Activated naive CD8-positive, alpha-beta T cell treated with anti-CD3 and anti-CD28 coated beads, Interleukin-2, amount 10 ng/mL, durations not matched to agents 7 days and 5 days (primary cell): ENCODE measurements at places on chromosomes 13 and 19. TPM values are rescaled to one million over a fixed set of nuclear protein-coding genes. Genes with fewer than 3 reads are reported as not detected.

Gene ZNF571
- 5.5 TPM for total RNA-seq

Gene ADGRE1
- 0.83 TPM for total RNA-seq

Gene FCAR
- not detected for total RNA-seq

Gene POSTN
- total RNA-seq = not detected

Gene PPM1N
- 6.1 TPM for total RNA-seq

Gene IZUMO2
- not detected for total RNA-seq

Gene ZNF808
- total RNA-seq = 53.5 TPM

Gene MIER2
- total RNA-seq = 24.9 TPM

Gene MED29
- total RNA-seq = 40.7 TPM

DNA sequence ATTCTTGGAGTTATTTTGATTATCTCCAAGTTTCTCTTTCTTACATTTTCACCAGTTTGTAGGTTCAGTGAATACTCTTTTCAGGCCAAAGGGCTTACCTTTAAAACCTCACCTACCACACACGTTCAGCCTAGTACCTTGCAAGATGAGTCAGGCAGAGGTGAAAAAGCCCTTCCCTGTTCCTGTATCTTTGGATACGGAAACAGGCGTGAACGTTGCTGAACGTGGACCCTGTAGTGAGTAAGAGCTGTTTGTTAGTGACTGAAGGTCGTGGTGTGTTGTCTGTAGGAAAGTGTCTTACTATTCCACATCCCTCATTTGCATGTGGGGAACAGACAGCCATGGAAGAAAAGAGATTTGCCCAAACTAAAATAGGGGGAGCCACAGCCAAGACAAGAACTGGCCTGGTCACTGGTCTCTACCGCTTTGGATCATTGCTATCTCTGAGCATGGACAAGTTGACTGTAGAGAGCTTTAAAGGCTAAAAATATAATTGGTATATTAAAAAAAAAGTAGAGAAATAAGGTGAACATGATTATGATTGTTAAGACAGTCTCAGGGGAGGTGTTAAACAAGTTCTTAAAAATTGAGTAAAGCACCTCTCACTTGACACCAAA lies 3.5 kb downstream of the CEBPG start:
- peaks cover 17% of the 10 kb centered on the region for H3K36me3 ChIP-seq
- H3K27me3 ChIP-seq = peaks cover 2% of the 10 kb centered on the region
- H3K4me1 ChIP-seq = peaks cover 32% of the 10 kb centered on the region
- no peak for DNase-seq
- H3K4me3 ChIP-seq = no peak overlapping the region
- H3K27ac ChIP-seq = no peak overlapping the region

- peaks cover 15% of the 10 kb centered on the region for H3K4me1 ChIP-seq
- H3K36me3 ChIP-seq = peaks cover 1% of the 10 kb centered on the region
- peaks cover 7% of the 10 kb centered on the region for H3K27me3 ChIP-seq
- no peak overlapping the region for H3K4me3 ChIP-seq
These were observed 2.5 kb downstream of the HSD11B1L start for GRCh38 chr19:5683177-5683886.

DNA sequence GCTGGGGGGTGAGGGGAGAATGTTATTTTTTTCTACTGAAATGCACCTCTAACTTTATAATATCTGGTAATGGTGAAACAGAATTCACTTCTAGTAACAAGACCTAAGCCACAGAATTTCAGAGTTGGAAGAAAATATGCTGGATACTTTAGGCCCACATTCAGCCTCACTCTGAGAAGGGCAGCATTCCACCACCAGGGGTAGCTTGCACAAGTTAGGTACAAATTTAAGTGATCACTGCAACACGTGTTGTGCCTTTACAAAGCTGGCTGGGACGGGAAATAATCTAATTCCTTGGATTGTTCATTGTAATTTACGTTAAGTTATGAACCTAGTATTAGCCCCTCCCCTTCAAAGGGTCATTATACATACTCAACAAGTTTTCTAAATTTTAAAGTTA lies 192.3 kb downstream of the RGCC start:
- DNase-seq = no peak
- no peak overlapping the region for H3K4me3 ChIP-seq
- no peaks in the 10 kb centered on the region for H3K36me3 ChIP-seq
- H3K27ac ChIP-seq = no peak overlapping the region

GRCh38 chr13:44388427-44389059 lies 14.9 kb downstream of the SERP2 start:
- peaks cover 3% of the 10 kb centered on the region for H3K27me3 ChIP-seq
- H3K36me3 ChIP-seq = no peaks in the 10 kb centered on the region
- no peak overlapping the region for H3K4me3 ChIP-seq
- H3K4me1 ChIP-seq = peaks cover 2% of the 10 kb centered on the region

GRCh38 chr13:38670627-38671026 lies 16.2 kb upstream of the FREM2 start:
- no peak overlapping the region for H3K27ac ChIP-seq
- no peaks in the 10 kb centered on the region for H3K36me3 ChIP-seq
- H3K4me1 ChIP-seq = no peaks in the 10 kb centered on the region
- H3K27me3 ChIP-seq = no peaks in the 10 kb centered on the region
- no peak overlapping the region for H3K4me3 ChIP-seq
- no peak for DNase-seq

DNA sequence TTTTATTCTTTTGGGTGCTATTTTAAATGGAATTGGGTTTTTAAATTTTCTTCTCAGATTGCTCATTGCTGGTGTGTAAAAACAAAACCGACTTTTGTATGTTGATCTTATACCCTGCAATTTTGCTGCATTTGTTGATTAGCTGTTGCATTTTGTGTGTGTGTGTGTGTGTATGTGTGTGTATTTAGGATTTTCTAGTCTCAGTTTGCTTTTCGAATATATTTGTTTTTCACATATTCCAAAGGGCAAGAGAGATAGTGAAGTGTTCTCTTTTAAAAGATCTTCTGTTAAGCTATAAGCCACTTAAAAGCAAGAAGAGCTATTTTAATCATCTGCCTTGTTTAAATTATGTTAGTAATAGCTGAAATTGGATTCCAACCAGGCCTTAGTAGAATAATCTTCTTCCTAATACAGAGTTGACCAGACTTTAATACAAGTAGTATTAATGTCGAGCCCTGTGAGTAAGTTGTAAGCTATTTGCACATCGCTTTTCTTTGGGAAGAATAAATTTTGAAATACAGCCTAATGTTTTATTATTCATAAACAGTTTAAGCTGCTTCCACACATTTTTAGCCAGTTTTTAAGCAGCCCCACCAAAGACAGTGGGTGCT lies 57.4 kb downstream of the TM9SF2 start:
- H3K36me3 ChIP-seq = peaks cover 41% of the 10 kb centered on the region
- H3K4me1 ChIP-seq = no peaks in the 10 kb centered on the region
- no peak overlapping the region for H3K27ac ChIP-seq
- no peaks in the 10 kb centered on the region for H3K27me3 ChIP-seq

DNA sequence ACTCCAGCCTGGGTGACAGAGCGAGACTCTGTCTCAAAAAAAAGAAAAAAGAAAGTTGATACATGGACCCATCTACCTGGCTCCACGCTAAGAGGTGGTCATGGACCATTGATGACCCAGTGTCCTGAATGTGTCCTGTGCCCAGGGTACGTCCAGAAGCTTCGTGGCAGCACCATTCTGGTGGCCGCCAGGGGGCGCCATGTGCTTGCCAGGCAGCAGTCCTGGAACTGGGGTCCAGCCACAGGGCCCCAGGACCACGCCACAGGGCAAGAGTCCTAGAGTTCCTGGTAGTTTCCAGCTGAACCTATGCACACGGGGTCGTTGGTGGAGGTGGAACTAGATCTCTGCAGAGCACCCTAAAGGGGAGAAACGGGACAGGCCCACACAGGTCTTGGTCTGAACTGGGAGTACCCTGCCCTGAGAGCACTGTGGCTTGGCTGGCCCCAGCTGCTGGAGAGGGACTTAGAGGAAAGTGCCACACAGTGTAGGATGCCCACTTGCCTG lies 19.9 kb upstream of the FBXO27 start:
- no peak overlapping the region for H3K27ac ChIP-seq
- peak; percentile 80 for DNase-seq
- no peaks in the 10 kb centered on the region for H3K27me3 ChIP-seq
- no peaks in the 10 kb centered on the region for H3K36me3 ChIP-seq
- no peaks in the 10 kb centered on the region for H3K4me1 ChIP-seq

- no peaks in the 10 kb centered on the region for H3K4me1 ChIP-seq
- no peak overlapping the region for H3K27ac ChIP-seq
- peaks cover 3% of the 10 kb centered on the region for H3K27me3 ChIP-seq
- DNase-seq = peak; percentile 19
- no peak overlapping the region for H3K4me3 ChIP-seq
These were observed 41.0 kb upstream of the GRTP1 start for GRCh38 chr13:113404723-113405471.

DNA sequence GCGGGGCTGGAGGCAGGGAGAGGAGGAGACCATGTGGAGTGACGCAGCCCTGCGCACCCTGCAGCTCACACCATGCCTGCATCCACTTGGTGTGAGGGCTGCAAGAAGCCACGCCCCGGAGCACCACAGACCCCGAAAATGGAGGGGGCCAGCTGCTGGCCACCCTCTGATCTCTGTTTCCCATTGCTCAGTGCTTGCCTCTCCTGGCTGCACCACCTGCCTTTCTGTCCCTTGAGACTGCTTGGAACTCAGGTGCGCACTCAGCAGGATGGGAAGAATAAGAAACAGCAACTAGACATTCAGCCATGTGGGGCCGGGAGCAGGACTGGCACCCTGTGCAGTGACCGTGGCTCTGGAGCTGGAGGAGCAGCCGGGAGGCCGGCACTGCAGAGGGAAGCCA lies 64.0 kb downstream of the ANKRD10 start:
- no peaks in the 10 kb centered on the region for H3K36me3 ChIP-seq
- no peaks in the 10 kb centered on the region for H3K4me1 ChIP-seq
- H3K27me3 ChIP-seq = peaks cover 30% of the 10 kb centered on the region
- H3K27ac ChIP-seq = no peak overlapping the region

GRCh38 chr13:113863524-113864272 lies at the start of gene GAS6:
Gene GAS6 (minus strand): TSS chr13:113864076. CDS start chr13:113863920, 156 bp downstream.
- H3K27me3 ChIP-seq = peaks cover 56% of the 10 kb centered on the region
- peak; percentile 48 for DNase-seq
- H3K4me1 ChIP-seq = peaks cover 4% of the 10 kb centered on the region
- no peak within 1 kb of the TSS for H3K27ac ChIP-seq

- H3K4me1 ChIP-seq = peaks cover 20% of the 10 kb centered on the region
- DNase-seq = no peak
- no peak overlapping the region for H3K4me3 ChIP-seq
- H3K36me3 ChIP-seq = no peaks in the 10 kb centered on the region
- no peak overlapping the region for H3K27ac ChIP-seq
- H3K27me3 ChIP-seq = peaks cover 3% of the 10 kb centered on the region
These were observed 1.1 kb upstream of the SMIM24 start for GRCh38 chr19:3481241-3482090.

DNA sequence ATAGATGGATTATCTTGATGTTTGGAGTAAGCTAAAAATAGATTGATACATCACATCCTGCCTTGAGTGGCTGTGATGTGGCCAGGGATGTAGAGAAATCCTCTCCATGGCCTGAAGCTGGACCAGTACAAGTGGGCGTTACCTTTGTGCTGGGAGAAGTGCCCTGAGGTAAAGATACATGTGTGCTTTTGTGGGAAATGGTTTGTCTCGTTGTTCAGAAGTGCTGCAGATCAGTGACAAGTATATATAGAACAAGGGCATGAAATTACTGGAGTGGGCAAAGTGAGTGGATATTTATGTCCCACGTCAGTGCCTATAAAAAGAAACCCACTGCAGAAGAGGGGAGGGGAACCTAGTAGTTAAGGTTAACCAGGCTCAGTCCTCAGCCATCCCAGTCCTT lies 12.2 kb upstream of the ZNF304 start:
- H3K27ac ChIP-seq = no peak overlapping the region
- H3K4me3 ChIP-seq = no peak overlapping the region
- no peak for DNase-seq
- no peaks in the 10 kb centered on the region for H3K27me3 ChIP-seq
- H3K4me1 ChIP-seq = no peaks in the 10 kb centered on the region

GRCh38 chr19:49592486-49593232 lies 1.7 kb downstream of the PRR12 start:
- H3K36me3 ChIP-seq = peaks cover 10% of the 10 kb centered on the region
- peaks cover 30% of the 10 kb centered on the region for H3K4me1 ChIP-seq
- H3K4me3 ChIP-seq = peak overlapping the region; percentile 91

- H3K4me1 ChIP-seq = no peaks in the 10 kb centered on the region
- H3K27me3 ChIP-seq = peaks cover 14% of the 10 kb centered on the region
- H3K4me3 ChIP-seq = no peak overlapping the region
These were observed 9.1 kb upstream of the ZNF536 start for GRCh38 chr19:30363073-30363472.

DNA sequence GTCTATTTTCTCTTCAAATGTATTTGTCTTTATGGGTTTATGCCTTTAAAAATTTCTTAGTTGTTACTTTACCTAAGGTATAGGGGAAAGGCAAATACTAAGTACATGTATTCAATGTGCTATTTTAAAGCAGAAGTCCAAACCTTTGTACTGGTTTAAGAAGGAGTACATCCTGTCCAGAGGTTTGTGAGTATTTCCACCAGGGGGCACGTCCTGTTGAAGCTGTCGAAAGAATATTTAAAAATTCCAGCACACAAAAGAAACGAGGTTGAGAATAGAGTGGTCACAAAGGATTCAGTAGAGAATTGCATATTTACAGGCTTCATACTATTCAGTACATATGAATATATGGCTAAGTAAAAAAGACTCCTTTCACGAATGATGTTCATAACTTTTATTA lies 59.8 kb downstream of the URI1 start:
- H3K36me3 ChIP-seq = peaks cover 55% of the 10 kb centered on the region
- H3K4me3 ChIP-seq = no peak overlapping the region
- H3K27ac ChIP-seq = no peak overlapping the region

GRCh38 chr13:66214467-66214866 lies 1015.7 kb downstream of the PCDH9 start:
- DNase-seq = no peak
- H3K4me3 ChIP-seq = no peak overlapping the region
- no peak overlapping the region for H3K27ac ChIP-seq
- peaks cover 3% of the 10 kb centered on the region for H3K27me3 ChIP-seq
- no peaks in the 10 kb centered on the region for H3K4me1 ChIP-seq

- no peak overlapping the region for H3K4me3 ChIP-seq
- H3K36me3 ChIP-seq = no peaks in the 10 kb centered on the region
- H3K4me1 ChIP-seq = peaks cover 7% of the 10 kb centered on the region
- no peak for DNase-seq
- peaks cover 16% of the 10 kb centered on the region for H3K27me3 ChIP-seq
These were observed 30.1 kb upstream of the METTL21C start for GRCh38 chr13:102724923-102725322.

GRCh38 chr13:72109863-72110262 lies 242.9 kb upstream of the DACH1 start:
- DNase-seq = no peak
- no peak overlapping the region for H3K27ac ChIP-seq
- H3K4me1 ChIP-seq = no peaks in the 10 kb centered on the region

DNA sequence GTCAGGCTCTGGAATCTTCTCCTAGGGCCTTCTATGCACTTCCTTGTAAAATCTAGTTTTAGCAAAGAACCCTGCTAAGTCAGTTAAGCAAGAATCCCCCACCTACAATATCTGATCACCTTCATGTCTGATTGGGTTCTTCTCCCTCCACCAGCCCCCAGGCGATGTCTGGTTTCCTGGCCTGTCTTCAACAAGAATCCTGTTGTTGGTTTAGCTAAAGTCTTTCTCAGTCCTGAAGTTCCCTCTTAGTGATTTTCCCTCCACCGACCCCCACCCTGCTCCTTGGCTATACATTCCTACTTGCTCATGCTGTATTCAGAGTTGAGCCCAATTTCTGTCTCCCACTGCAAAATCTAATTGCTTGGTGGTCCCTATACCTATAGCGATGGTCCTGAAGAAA lies 35.2 kb upstream of the SLC46A3 start:
- H3K4me3 ChIP-seq = no peak overlapping the region
- H3K36me3 ChIP-seq = peaks cover 5% of the 10 kb centered on the region
- H3K27ac ChIP-seq = peak overlapping the region; percentile 50
- no peak for DNase-seq
- no peaks in the 10 kb centered on the region for H3K27me3 ChIP-seq

GRCh38 chr13:22883262-22883840 lies 297.4 kb upstream of the SGCG start:
- no peaks in the 10 kb centered on the region for H3K27me3 ChIP-seq
- H3K27ac ChIP-seq = no peak overlapping the region
- no peaks in the 10 kb centered on the region for H3K4me1 ChIP-seq
- H3K36me3 ChIP-seq = no peaks in the 10 kb centered on the region
- no peak for DNase-seq
